ENCODE measurements at places on chromosomes 1 and 21.

DNA sequence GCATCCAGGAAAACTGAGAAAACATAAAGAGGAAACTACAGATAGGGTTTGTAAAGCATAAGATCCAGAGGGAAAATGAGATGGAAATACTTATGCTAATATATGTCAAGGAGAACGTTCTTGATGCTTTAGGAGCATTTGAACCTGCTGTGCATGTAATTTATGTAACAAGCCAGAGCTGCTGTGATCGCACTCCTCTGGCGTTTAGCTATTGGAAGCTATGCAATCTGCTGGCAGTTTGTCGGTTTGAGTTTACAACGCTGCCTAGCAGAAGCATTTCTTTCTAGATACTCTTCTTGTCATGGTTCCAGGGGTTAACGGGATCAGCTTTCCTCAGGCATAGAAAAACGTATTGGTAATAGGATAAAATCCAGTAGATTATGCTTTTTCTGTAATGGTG is 182.7 kb downstream of the KCNH1 start:
- DNase-seq = no peak

GRCh38 chr1:207711285-207711684 is 40.6 kb upstream of the CD46 start:
- DNase-seq = peak; percentile 6

DNA sequence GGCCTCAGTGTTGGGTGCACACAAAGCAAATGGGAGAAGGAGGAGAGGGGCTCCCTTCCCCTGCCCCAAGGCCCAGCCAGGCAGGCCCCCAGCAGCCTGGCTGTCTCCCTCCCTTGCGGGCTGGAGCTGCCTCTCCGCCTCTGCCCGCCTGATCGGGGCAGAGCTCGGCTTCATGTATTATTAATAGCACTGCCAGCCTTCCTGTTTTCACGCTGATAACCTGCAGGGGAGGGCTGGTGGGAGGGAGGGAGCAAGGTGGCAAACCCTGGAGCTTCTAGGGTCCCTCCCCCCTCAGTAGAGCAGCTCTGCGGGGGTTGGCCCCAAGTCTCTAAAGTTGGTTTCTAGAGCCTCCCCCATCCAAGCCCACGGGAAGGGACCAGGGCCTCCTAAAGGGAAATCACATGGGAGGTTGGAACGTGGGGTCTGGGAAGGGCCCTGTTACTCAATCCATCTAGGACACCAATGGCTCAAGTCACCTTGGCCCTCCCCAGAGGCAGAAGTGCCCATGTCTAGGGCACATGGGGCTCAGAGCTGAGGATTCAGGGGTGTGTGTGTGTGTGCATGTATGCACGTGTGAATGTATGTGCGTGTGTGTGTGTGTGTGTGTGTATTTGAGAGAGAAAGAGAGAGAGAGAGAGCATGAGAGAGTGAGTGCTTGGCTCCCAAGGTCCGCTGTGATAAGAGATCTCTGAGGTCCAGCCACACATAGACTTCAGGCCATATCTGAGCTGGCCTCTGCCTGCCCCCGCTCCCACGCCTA is 21.8 kb upstream of the POU3F1 start:
- DNase-seq = no peak

DNA sequence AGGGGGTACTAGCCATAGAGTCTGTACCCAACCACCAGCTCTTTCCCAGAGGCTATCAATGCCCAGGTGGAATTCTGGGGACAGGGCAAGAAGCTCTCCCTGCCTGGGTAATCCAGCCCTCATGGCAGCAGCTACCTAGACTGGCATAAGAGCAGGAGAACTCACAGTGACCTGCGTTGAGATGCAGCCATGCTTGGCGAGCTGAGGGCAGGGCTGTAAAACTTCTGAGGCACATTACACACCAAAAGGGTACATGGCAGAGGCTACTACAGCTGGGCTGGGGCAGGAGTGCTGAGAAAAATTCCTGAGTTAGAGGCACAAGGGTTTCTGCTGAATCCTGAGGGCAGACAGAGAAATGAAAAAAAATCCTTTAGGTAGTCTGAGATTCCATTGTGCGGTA is 927.9 kb upstream of the B3GALT2 start:
- DNase-seq = no peak

GRCh38 chr1:151612501-151613281 is 841 bp downstream of the SNX27 start:
- peak; percentile 63 for DNase-seq

DNA sequence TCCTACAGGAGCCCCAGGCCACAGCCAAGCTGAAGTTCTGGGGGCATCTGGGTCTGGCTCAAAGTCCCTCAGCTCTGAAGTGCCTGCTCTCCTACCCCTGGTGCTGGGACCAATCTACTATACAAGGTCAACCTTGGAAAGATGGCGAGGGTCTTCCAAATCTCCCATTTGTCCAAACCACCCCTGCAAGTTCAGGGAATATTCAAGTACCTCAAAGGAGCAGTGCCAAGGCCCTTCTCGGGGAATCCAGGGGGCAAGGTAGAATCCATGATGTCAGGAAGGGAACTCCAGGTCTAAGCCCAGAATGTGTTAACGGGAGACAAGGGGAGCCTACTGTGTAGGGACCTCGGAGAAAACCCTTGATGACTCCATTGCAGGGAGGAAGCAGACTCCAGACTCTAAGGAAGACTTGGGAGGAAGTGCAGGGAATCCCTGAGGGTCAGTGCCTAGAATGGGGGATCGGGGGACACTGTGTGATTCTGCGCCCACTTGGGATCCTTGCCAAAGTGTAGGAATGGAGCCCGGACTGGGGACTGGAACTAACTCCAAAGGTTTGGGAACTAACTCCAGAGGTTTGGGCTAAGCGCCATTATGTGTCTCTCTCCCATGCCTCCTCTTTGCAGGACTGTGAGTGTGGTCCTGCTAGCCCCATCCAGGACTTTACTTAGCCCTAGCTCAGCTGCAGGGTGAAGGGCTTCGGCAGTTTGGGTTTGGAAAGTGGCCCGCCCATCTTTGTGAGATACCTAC is 8.7 kb downstream of the TAL1 start:
- DNase-seq = no peak

- no peak for DNase-seq
These were observed 275.9 kb downstream of the LRRC40 start for GRCh38 chr1:69929308-69930057.

DNA sequence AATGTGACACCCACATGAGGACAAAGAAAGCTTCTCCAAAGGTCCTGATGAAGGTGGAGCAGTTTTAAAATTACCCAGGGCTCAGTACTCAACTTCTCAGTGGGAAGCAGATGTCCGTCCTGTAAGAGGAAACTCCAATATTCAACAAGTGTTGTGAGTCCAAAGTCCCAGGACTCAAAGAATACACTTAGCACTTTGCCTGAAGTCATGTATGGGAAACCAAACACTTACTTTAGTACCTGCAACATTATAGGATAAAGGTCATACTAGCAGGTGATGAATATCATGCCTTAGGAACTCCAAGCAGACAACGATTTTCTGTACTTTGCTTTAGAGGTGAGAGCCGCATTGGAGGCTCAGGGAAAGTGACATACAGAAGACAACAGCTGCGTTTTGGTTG is 37.2 kb upstream of the ST6GALNAC3 start:
- DNase-seq = no peak

GRCh38 chr1:175174309-175175102 is 18.1 kb downstream of the KIAA0040 start:
- peak; percentile 56 for DNase-seq

GRCh38 chr21:46323227-46323709 is 402 bp downstream of the C21orf58 start:
- DNase-seq = peak; percentile 35

GRCh38 chr1:18751425-18751824 is 108.0 kb downstream of the TAS1R2 start:
- DNase-seq = no peak

DNA sequence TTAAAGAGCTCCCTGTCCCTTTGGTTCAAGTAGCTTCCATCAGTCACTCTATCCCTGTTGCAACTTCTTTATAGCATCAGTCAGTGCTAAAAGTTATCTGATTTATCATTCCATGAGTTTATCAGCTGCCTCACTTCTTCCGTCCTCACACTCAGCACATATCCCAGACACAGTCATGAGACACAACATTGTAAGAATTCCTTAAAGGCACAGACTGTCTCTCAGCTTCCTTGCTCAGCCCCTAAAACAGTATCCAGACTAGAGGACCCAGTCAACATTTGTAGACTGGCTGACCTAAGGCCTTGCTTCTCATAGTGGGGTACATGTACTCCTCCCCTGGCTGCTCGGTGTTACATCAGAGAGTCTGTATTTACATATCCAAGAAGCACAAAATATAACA is 164.9 kb upstream of the ADGRL2 start:
- DNase-seq = no peak

- DNase-seq = no peak
These were observed 59.9 kb downstream of the ADSS2 start for GRCh38 chr1:244391761-244392160.

DNA sequence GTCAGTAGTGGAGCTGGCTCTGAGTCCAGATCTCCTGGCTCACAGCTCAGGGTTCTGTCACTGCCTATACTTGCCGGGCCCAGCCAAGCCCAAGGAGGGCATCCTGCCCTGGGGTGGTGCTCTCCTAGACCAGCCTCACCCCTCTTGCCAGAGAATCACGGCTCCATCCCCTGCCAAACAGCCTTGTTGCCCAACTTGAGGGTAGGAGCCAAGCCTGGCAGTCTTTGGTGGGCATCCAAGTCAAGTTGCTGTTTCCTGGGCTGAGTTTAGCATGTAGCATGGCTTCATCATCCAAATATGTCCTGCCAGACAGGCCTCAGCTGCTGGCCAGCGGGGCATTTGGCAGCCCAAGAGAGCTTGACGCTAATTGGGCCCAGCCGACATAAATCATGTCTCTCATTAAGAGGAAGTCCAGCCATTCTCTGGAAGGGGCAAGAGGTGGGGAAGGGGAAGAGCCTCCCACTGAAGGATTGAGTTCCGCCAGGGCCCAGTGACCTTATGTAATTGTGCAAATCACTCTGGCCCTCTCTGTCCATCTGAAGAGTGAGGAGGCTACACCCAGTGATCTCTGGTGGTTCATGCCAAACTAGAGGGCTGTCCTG is 22.6 kb upstream of the TRABD2B start:
- no peak for DNase-seq

- DNase-seq = no peak
These were observed 38.9 kb downstream of the EIF2D start for GRCh38 chr1:206573319-206573718.

DNA sequence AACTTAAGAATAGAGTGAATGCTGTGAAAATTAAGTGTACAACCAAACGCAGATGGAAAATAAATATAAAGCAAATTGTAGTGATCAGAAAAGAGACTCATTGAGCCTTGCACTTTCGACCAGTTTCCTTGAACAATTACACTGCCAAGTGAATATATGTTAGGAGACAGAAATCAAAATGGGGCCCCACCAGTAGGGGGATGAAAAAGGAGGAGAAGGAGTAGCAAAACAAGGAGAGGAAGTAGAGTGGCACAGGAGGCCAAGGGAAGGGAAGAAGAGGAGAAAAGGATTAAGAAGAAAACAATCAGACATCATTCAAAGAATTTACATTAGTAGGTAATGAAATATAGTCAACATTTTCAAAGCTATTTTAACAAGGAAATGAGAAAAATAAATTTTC is 1770.6 kb downstream of the PLA2G4A start:
- DNase-seq = peak; percentile 9

DNA sequence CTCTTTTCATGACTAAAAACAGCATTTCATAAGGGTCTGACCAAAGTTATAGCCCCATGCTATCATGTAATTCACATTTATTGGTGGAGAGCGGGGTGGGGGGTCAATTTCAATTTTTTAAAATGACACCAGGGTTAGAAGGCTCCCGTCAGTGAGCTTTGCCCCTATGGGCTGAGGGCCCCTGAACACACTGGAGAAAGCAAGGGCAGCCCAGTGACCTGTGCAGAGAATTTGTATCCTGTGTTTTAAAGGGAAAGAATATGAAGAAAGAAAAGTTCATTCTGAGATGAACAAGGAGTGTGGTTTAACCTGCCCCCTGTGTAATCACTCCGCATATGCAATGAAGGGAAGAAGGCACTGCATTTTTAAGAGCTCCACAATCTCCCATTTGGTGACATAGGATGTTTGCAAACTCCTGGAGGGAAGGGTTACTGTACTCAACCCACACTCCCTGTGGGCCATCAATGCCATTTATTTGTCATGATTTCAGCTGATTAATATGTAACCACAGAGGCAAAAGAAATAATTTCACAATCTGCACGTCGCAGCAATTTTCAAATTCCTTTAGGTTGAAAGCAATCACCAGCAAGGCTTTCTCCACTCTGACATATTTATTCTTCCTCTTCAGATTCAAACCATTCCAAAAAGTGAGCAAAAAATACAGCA is 95.6 kb downstream of the ZNF281 start:
- DNase-seq = no peak

DNA sequence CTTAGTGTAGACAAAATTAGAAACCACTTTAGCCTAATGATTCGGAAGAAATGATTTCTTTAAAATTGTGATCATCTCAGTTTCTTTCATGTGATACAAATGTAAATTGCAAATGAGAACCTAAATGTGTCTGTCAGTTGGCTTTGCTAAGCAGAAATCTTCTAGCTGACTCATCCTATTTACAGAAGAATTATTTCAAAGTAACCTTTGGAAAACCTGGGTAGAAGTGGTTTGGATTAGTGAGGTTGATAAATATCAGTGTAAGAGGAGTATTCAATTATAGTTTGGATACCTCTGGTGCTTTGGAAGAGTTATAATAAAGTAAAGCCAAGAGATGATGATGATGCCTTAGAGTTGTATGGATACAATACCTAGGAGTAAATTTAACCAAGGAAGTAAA is 37.4 kb downstream of the CC2D1B start:
- no peak for DNase-seq

GRCh38 chr1:25743164-25744139 is 56.5 kb upstream of the SELENON start:
- DNase-seq = no peak

GRCh38 chr21:35428937-35429336 is 379.8 kb upstream of the RUNX1 start:
- no peak for DNase-seq

DNA sequence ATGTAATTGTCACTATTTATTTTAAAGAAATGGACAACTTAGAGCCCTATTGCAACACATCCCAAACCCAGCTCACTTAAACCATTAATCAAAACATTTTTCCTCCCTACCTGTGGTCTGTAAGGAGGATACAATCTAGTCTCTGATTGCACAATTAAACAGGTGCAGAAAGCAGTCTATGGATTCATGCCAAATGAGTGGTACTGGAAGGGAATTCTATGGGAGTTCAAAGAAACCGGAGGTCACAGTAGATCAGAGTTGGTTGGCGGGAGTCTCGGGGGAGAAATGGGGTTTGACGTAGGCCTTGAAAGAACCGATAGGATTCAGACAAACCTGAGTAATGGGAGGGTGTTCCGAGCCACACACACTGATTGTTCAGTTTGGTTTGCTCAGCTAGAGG is 314.9 kb downstream of the KIF26B start:
- no peak for DNase-seq

GRCh38 chr1:59605761-59606160 is 209.0 kb upstream of the HOOK1 start:
- no peak for DNase-seq

Measured in NAMALWA (cell line).